ENCODE measurements at places on chromosomes 1 and 21.

GRCh38 chr1:57353654-57354053, 70.2 kb downstream of the DAB1 start:
- no peak for DNase-seq

DNA sequence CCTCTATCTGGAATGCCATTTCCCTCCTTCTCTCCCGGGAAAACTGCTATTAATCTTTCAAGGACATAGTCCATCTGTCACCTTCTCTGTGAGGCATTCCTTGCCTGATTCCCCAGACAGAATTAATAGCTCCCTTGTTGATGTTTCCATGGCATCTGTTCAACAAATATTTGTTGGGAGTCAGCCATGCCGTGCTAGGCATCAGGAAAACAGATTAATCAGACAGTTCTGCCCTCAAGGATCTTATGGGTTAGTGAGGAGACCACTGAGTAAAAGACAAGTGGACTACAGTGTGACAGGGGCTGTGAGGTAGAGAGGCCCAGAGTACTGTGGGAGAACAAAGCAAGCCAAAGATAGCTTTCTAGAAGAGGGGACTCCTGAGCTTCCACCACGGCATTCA, 11.4 kb upstream of the MAGOH start:
- DNase-seq: no peak

DNA sequence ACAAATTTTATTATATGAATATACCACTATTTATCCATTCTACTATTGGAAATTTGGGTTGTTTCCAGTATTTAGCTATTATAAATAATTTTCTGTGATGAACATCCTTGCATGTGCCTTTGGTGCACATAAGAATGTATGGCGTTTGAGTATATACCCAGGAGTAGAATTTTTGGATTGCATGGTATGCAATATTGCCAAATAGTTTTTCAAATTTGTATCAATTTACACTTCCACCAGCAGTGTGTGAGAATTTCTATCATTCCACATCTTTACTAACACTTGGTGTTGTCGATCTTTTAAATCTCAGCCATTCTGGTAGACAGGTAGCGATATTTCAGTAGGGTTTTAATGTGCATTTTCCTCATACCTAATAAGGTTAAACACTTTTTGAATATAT, 9.2 kb upstream of the FNBP1L start:
- no peak for DNase-seq

DNA sequence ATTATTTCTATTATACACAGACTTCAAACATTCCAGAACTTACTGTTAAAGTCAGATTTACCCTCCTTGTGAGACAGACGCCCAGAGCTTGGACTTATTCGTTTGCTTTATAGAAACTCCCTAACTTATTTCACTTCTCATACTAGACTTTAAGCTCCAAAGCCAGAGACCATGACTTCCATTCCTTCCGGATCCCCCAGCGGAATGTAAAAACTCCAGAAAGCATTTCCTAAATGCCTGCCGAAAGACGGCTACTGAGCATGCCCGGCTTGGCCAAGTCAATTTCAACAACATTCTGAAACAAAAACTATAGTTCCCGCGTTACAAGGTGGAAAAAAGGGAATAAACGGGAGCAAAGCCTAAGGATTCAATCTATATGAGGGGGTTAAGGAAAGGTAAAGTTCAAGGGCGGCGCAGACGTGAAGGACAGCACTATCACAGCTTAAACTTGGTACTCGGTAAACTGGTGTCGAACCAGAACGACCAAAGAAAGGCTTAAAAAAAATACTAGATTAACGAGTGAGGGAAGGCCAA, 1.1 kb downstream of the USP48 start:
- no peak for DNase-seq

DNA sequence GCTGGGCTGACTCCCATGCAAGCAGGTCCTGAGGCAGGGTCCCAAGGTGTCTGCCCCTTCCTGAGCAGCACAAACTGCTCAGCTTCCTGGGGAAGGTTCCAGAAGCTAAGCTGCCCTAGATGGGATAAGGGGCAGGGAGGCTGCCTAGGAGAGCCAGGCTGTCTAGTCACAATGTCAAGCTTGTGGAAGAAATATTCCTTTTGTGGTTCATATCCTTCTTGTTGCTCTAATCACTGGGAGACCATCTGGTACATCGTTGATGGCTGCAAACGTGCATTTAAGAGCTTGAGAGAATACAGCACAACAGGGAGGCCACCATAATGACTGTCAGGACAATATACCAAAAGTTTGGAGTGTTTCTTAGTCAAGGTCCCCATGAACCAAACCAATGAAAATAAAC, 67.4 kb downstream of the SLC16A1 start:
- DNase-seq: no peak

DNA sequence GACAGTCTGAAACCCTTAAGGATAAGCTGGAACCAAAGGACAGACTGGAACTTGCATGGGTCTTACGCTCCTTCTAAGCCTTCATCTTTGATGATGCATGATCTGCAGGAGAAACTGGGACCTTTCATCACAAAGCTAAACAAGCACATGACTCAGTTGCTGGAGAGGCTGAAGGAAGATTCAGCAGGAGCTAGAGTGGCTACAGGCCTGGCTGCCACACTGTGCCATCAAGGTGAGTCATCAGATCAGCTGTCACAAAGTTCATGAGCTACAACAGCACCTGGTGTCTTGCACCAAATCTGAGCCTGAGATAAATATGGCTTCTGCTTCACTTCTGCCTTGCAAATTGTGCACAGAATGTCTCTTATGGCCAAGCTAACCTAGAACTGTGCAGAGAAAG, 95.5 kb upstream of the MARK1 start:
- DNase-seq: no peak

GRCh38 chr1:20302108-20302471, 11.4 kb downstream of the VWA5B1 start:
- DNase-seq: no peak

DNA sequence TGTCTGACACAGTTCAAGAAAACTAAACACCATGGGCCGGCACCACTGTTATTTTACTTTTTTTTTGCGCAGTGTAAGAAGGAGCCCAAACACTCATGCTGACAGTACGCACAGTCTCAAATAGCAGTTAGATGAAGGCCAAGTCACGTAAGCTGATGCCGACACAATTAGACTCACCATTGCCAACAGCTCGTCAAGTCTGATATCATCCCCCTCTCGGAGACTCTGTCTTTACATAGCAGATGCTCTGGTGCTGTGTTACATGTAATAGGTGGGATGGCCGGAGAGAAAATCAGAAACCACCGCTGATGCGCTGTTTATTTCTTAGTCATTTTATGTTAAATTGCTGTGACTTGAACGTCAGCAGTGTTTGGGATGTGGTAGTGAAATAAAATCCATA, 49.3 kb downstream of the TGFB2 start:
- DNase-seq: no peak

Measured in CD4-positive, alpha-beta T cell treated with Interleukin-15 for 1 hour (primary cell).